ENCODE measurements at places on chromosomes 13 and 19. TPM values are rescaled to one million over a fixed set of nuclear protein-coding genes. Genes with fewer than 3 reads are reported as not detected.

OLFM2 gene
- 2.8 TPM for total RNA-seq

MCOLN1 gene
- 3.8 TPM for total RNA-seq

SBK3 gene
- 0.09 TPM for total RNA-seq

KLK12 gene
- total RNA-seq: not detected

ZNF534 gene
- total RNA-seq: not detected

CYP4F8 gene
- total RNA-seq: 0.14 TPM

CGB3 gene
- not detected for total RNA-seq

ZNF583 gene
- total RNA-seq: 9.2 TPM

ZNF525 gene
- 4.4 TPM for total RNA-seq

SOHLH2 gene
- 0.43 TPM for total RNA-seq

NLRP11 gene
- not detected for total RNA-seq

ZNF846 gene
- total RNA-seq: 15.2 TPM

SLC8A2 gene
- 0.18 TPM for total RNA-seq

GPR12 gene
- not detected for total RNA-seq
